ENCODE measurements at places on chromosomes 6 and 20.

GRCh38 chr6:73747289-73747688, 51.3 kb downstream of the CD109 start:
- DNase-seq = no peak

GRCh38 chr6:42783177-42783875, 1.5 kb downstream of the BICRAL start:
- DNase-seq = peak; percentile 51

- no peak for DNase-seq
Observed at GRCh38 chr6:13273202-13273930, 55.0 kb downstream of the TBC1D7 start.

GRCh38 chr20:9993137-9993536, 41.6 kb upstream of the ANKEF1 start:
- no peak for DNase-seq

DNA sequence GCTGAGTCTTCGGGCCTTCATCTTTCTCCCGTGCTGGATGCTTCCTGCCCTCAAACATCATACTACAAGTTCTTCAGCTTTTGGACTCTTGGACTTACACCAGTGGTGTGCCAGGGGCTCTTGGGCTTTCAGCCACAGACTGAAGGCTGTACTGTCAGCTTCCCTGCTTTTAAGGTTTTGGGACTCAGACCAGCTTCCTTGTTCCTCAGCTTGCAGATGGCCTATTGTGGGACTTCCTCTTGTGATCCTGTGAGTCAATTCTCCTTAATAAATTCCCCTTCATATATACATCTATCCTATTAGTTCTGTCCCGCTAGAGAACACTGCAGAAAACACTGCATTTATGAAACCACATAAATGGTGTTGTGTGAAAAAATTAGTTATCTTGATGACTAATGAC, 13.9 kb upstream of the BCLAF1 start:
- DNase-seq = no peak

GRCh38 chr20:63692436-63693082, 3.9 kb upstream of the TNFRSF6B start:
- DNase-seq = no peak

DNA sequence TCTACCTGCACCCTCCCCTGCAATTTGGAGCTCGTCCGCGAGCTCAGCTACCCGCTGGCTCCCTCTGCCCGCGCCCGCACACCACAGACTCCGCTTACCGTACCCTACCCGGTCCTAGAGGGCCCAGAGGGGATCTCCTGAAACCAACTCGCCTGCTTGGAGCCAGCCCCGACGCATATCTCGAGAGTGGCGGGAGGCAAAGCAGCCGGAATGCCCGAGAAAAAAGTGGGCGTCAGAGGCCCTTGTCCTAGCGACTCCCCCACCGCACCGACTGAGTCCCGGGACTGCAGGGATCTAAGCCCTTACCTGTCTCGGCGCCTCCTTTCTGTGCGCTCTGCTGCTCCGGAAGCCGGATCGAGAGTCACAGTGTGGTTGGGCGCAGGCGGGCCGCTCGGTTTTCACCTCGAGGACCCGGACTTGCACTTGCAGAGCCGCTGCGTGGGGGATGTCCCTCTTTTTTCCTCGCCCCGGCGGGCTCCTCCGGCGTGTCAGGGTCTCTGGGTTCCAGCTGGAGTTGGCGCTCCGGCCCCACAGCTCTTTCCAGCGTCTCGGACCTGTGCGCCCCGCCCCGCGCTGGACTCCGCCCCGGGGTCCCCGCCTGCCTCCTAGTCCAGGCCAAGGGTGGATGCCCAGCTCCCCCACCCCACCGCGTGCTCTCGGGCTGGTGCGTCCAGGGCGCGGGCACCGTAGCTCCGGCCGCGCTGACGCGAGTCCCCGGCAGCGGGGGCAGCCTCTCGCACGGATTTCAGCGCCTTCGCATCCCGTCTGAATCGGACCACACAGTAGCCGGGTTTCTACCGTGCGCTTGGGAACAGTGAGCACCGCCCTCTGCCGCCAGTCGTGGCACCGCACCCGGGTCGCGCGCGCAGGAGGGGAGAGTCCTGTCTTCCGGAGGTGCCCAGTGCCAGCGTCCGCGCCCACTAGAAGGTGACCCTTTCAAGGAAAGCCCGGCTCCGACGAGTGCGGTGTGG, at the start of gene PROKR2:
Gene PROKR2 (minus strand): TSS at position 767 of the 971 bp plus-strand sequence. CDS start 2,585 bp downstream, outside the sequence.
- DNase-seq = no peak

DNA sequence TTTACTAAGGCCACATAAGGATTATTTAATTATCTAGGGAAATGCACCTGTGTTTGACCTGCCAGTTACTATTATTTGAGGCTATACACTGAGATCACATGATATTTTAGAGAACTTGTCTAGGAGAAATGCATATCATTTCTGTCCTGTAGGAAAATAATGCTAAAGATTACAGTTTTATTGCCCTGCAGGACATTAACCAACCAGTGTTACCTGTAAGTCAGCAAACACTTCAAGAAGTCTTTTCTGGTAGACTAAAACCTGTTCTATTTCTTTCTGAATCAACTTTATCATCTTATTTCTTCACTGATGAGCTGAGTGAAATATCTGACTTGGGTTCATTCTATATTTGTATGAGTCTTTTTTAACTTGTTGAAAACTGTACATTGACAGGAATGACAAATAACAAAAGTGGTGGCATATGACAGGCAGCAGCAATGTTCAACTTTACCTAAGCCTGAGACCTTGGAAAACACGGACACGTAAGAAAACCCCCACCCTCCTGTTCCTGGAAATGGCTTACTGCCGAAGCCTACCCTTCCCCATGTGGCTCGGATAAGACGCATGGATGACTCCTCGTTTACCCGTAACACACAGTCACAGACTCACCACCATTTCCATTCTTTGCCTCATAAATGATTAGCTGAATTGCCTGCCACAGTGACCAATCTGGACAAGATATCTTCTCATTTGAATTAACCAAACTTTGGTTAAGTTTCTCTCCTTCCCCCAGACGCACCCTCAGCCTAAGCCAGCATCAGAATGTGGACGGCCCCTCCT, 118.0 kb upstream of the CD93 start:
- DNase-seq = no peak

DNA sequence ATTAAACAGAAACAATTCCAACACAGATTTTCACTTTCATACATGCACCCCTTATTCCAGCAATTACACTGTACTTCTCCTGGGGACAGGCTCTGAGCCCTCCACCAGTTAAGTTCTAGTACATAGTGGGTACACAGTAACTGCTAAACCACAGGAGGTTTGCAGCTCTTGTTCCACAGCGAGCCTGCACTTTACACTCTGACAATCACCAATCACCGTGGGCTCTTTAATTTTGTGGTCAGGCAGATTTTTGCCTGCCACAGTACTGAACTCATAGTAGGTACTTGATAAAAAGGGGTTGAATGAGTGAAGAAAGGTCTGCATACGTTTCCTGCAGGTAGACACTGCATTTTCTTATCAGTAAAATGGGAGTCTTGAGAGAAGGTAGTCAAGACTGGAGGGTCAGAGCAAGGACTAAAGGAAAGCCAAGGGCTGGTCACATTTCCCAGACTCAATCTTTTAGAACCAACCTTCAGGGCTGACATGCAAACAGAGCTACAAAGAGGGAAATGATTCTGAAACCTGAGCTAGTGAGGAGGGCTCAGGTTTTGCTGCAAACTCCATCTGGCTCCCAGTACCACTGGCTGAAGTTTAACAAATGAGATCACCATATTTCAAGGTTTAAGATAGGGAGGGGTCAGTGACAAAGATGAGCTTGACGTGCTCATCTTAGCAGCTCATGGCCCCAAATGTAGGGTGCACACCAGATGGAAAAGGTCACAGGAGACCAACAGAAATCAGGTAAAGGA, 404.6 kb downstream of the BTBD9 start:
- no peak for DNase-seq

DNA sequence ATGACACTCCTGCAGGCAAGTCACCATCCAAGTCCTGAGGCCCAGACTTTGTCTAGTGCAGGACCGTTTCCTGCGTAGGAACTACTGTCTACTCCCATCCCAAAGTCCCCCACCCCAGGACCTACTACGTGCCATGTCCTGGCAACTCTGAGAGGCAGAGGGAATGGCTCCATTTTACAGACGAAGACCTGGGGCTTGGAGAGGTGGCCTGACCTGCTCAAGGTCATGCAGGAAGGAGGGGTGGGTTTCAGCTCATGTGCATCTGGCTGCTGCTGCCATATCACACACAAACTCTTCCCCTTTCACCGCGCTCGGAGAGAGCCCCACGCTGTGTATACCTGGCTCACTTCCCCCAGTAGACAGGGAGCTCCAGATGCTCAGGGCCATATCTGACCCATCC, 1.2 kb upstream of the NOL4L start:
- DNase-seq = no peak

DNA sequence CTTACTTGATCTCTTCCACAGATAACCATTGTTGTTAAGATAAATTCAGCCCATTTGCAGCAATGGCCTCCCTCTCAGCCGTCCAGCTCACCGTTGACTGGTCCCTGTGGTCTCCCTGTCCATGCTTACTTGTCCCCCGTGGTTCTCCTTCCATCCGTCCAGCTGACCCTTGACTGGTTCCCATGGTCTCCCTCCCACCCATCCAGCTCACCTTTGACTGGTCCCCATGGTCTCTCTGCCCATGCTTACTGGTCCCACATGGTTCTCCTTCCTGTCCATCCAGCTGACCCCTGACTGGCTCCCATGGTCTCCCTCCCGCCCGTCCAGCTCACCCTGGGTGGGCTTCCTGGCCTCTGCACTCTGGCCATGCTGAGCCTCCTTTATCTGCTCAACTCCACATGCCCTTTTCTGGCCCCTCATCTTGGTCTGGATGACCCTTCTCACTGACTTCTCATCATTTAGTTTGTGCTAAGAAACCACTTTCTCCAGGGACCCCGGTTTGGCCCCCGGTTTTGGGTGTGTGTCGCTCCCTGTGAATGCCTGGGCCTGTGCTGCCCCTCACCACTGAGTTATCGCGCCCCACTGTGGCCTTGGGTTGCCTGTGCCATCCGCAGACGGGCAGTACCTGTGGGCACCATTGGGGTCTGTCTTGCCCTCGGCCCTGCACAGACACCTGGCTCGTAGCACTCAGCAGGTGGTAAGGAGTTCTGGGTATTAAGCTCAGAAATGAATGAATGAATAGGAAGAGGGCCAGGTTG, 146.4 kb downstream of the ERMARD start:
- DNase-seq = no peak

- no peak for DNase-seq
Observed at GRCh38 chr6:4676016-4676415, 100.2 kb upstream of the CDYL start.

GRCh38 chr6:142926494-142927270, 18.3 kb downstream of the HIVEP2 start:
- DNase-seq = peak; percentile 44

DNA sequence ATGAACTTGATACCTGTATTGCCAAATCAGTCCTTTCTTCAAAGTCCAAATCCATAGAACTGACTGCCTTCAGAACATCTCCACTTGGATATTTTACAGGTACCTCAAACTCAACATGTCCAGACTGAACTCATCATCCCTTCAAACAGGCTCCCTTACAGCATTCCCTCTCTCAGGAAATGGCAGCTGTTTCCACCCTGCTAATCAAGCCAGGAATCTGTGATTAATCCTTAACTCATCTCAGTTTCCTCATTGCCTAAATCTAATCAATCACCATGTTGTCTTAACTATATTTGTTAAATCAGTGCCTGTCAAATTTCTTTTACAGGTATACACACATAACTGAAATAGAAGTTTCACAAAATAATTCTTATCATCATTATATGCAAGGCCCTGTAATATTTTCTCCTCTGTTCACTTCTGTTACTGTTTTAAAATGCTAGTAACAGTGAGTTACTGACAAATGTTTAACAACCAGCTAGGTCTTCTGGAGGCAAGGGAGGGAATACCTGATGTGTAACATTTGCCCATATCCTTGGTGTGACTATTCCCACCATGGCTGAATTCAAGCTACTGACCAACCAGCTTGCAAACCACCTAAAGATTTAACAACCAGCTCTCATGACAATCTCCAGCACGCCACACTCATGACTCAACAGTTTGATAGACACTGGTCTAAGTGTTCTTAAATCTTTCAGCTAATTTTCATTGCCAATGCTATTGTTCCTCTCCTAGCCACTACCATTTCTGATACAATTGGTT, 124.9 kb downstream of the ADAT2 start:
- DNase-seq = no peak

- DNase-seq = no peak
Observed at GRCh38 chr6:24909241-24910216, 26.2 kb downstream of the RIPOR2 start.

DNA sequence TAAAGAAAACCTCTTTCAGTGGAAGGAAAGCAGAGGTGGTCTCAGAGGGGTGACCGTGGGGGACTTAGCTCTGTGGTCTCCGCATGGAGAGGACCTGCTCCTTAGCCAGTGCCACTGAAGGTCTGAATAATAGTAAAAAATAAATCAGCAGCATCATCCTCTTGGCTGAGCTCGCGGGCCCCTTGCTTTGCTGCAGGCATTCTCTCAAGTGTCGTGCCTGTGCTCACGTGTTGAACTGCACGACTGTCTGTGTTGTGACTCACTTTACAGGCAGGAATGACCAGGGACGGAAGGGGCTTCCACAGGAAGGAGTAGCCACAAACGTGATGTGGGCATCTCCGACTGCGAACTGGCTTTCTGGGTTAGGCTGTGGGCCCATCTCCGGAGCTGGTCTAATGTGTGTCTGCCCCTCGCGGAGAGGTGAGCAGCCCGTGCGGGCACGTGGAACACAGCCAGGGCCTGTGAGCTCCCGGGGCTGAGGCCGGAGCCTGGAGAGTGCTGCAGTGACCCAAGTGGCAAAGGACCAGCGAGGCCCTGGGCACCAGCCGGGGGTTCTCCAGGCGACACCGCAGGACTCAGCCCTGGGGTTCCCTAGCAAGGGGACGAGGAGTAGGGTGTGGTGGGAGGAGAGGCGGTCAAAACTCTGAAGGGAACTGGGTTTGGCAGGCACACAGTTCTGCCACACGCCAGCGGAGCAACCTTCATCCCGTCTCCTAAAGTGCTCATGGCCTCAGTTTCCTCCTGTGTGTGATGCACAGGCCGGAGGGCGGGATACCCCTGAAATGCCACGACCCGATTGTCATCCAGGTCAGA, 89.2 kb downstream of the RAMACL start:
- no peak for DNase-seq

- no peak for DNase-seq
Observed at GRCh38 chr20:22703843-22704242, 119.5 kb upstream of the FOXA2 start.

DNA sequence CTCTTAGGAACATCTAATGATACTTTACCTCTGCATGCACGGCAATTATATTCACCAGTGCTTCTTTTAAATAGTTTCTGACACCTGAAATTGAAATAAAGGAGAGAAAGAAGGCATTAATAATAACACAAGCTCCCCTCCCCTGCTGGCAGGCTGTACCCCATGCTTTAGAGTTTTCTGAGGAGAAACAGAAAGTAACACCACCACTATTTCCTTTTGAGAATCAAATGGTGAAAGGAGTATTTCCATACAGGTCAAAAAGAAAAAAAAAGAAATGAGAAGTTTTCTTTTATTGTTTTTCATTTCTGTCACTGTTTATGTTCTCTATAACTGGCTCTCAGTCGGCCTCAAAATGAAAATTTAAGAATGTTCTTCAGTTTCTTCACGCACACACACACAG, 108.1 kb downstream of the IRF4 start:
- no peak for DNase-seq

GRCh38 chr6:28003661-28004060, 46.6 kb downstream of the OR2B6 start:
- no peak for DNase-seq

GRCh38 chr6:35371494-35372262, 29.3 kb downstream of the PPARD start:
- DNase-seq = no peak

GRCh38 chr20:48904566-48905296, 16.8 kb upstream of the ARFGEF2 start:
- peak; percentile 25 for DNase-seq
